ENCODE measurements at places on chromosomes 12 and 14.

GRCh38 chr12:50933459-50934124, 18.8 kb upstream of the HIGD1C start:
- no peak for DNase-seq

GRCh38 chr14:38724621-38725020, 378.4 kb downstream of the SEC23A start:
- no peak for DNase-seq

DNA sequence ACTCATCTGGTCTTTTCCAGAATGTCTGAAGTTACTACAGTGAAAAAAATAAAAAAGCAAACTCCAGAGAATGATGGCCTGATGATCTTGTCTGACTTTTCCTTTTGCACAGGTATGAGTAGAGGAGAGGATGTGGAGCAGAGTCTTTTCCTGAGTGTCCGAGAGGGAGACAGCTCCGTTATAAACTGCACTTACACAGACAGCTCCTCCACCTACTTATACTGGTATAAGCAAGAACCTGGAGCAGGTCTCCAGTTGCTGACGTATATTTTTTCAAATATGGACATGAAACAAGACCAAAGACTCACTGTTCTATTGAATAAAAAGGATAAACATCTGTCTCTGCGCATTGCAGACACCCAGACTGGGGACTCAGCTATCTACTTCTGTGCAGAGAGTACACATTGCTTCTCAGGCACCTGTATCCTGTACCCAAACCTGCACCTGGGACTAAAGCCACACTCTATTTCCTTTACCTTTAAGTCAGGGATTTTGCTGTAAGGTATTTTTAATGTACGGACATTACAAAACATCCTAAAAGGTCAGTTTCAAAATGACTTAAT, 75.8 kb upstream of the OR4E1 start:
- no peak for DNase-seq

DNA sequence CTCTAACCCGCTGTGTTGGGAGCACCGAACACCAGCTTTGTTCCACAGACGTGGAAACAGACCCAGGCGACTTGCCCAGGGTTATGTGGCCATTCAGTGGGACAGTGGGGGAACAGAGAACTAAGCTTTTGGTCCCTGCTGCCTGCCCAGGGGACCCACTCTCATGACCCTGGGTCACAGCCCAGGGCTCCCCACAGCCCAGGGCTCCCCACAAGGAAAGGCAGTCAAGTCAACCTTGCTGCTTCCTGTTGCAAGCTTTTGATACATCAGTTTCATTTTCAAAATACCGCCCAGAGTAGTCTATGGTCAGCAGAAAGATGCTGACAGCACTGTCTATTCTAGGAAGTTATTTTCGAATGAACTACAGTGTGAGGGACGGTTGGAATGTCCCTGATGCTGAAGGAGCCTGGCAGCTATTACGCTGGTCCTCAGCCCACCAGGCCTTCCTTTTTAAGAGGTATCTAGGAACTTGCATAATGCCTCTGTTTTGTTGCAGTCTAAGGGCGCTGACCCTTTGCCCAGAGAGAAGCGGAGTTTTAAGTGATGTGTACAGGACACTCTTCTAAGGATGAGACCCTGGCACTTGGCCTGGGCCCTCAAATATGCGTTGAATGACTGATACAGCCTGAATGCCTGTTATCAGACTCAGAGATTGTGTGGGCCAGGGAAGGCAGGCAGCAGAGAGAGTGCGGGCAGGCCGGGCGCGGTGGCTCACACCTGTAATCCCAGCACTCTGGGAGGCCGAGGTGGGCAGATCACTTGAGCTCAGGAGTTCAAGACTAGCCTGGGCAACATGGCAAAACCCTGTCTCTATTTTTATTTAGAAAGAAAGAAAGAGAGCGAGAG, 12.6 kb upstream of the TTC7B start:
- no peak for DNase-seq

DNA sequence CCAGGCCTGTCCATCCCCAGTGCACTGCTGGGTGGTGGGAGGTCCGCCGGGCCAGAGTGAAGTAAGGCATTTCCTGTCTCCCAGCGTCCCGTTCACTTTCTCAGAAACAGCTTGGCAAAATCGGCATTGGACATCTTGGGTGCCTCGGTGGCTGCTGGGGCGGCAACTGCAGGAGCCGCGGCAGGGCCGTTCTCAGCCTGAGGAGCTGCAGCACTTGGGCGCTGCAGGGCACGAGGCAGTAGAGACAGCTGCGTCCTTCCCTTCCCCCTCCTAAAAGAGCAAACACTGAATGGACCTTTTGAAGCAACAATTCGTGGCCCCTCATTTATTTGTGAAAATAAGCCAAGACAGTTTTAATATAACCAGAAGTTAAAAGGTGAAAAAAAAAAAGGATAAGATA, 8.3 kb downstream of the FICD start:
- DNase-seq: no peak

- DNase-seq: no peak
Measured at GRCh38 chr12:508795-509194, 49.1 kb downstream of the B4GALNT3 start.

- DNase-seq: no peak
Measured at GRCh38 chr14:63477556-63477955, 65.6 kb downstream of the PPP2R5E start.

- DNase-seq: no peak
Measured at GRCh38 chr14:82537831-82538230, 1004.2 kb upstream of the SEL1L start.

GRCh38 chr14:42911642-42912041, 1305.0 kb downstream of the LRFN5 start:
- DNase-seq: no peak

DNA sequence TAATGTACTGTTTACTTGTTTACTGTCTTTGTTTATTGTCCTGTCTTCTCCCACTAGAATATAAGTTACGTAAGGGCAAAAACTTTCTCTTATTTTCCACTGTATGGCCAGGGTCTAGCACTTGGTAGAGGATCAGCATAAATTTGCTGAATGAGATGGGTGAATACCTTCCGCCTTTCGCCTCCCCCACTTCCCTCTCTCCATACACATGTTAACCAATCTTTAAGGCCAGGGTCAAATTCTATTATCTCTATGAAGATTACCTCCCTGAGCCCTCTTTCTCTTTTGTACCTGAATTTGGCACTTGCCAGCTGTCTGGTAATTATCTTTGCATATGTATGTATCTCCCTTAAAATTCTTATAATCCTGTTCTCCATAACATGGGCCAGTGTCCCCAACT, 4.9 kb downstream of the DUSP16 start:
- no peak for DNase-seq

- no peak for DNase-seq
Measured at GRCh38 chr14:51072976-51073375, 21.9 kb downstream of the TRIM9 start.
